ENCODE measurements at places on chromosomes 11 and 22. TPM values are rescaled to one million over a fixed set of nuclear protein-coding genes. Genes with fewer than 3 reads are reported as not detected.

Gene SMC1B
- total RNA-seq = 0.03 TPM

Gene LRRN4CL
- total RNA-seq = 0.08 TPM

Gene OR52N4
- total RNA-seq = not detected

Gene SPTBN2
- total RNA-seq = 8.6 TPM

Gene RGL4
- not detected for total RNA-seq

Gene POTEH
- total RNA-seq = not detected

Gene HBG1
- not detected for total RNA-seq

Gene SLC5A1
- total RNA-seq = 0.03 TPM

Gene MRGPRE
- total RNA-seq = 0.09 TPM

Gene ADSL
- total RNA-seq = 103 TPM

Gene PCNX3
- total RNA-seq = 36.3 TPM

Gene TRIOBP
- total RNA-seq = 38.9 TPM

Gene TRPM5
- not detected for total RNA-seq

Gene CHRM1
- 0.07 TPM for total RNA-seq

Gene DDTL
- 1.7 TPM for total RNA-seq

Gene HIRA
- total RNA-seq = 23.0 TPM

Gene SSH3
- total RNA-seq = 22.1 TPM

Gene NPTXR
- 7.9 TPM for total RNA-seq

Gene ESAM
- total RNA-seq = 12.8 TPM

Gene SHISA8
- total RNA-seq = 0.18 TPM

Gene P2RX3
- total RNA-seq = 0.09 TPM

Gene SCGB1C1
- total RNA-seq = not detected

Gene CCDC89
- not detected for total RNA-seq

Gene FZD4
- total RNA-seq = 1.3 TPM

Gene SCGB2A2
- total RNA-seq = not detected

Gene ZP1
- total RNA-seq = 0.10 TPM

Gene DRD2
- 0.06 TPM for total RNA-seq

Gene ANO5
- 1.6 TPM for total RNA-seq

Gene BATF2
- 0.58 TPM for total RNA-seq

Gene APOA4
- total RNA-seq = not detected

Gene RNF26
- total RNA-seq = 37.4 TPM

Gene MACROD1
- total RNA-seq = 15.1 TPM

Gene SLC6A5
- not detected for total RNA-seq

Gene HORMAD2
- not detected for total RNA-seq

Gene MMP13
- 0.08 TPM for total RNA-seq

Gene PIWIL4
- total RNA-seq = 0.22 TPM

Gene GTSE1
- 28.0 TPM for total RNA-seq
